AG10803 (cell line): ENCODE measurements at places on chromosomes 13 and 19.

GRCh38 chr13:37587236-37587635 is 11.3 kb downstream of the POSTN start:
- DNase-seq = no peak

- DNase-seq = peak; percentile 10
Measured at GRCh38 chr19:43729919-43730318, 14.0 kb downstream of the IRGC start.

DNA sequence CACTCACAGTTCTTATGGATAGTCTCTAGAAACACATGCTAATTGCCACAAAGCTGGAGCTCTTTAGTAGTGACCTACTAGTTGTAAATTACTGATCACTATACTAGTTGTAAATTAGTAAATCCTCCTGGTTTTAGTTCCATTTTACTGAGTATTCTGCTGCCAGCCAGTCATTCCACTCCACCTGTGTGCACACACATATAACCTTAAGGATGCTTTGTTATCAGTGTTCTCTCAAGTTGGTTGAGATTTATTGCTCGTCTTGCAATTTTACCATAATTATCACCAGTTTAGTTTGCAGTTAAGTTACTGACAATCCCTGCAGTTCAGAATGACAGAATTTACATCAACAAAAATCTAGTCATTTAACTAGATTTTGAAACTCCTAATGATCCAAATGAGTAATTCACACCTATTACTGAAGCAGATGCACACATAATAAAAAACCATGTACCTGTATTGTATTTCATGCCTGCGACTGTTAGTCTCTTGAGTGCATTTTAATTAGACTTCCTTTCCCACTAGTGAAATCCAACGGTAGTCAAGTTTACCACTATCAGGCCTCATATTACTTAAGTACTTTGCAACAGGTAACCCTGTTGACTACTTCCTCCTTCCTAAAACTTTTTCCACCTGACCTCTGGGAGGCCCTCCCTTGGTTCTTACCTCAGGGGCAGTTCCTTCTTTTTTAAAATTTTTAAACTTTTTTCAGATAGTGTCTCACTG is 7.6 kb downstream of the TPT1 start:
- no peak for DNase-seq

DNA sequence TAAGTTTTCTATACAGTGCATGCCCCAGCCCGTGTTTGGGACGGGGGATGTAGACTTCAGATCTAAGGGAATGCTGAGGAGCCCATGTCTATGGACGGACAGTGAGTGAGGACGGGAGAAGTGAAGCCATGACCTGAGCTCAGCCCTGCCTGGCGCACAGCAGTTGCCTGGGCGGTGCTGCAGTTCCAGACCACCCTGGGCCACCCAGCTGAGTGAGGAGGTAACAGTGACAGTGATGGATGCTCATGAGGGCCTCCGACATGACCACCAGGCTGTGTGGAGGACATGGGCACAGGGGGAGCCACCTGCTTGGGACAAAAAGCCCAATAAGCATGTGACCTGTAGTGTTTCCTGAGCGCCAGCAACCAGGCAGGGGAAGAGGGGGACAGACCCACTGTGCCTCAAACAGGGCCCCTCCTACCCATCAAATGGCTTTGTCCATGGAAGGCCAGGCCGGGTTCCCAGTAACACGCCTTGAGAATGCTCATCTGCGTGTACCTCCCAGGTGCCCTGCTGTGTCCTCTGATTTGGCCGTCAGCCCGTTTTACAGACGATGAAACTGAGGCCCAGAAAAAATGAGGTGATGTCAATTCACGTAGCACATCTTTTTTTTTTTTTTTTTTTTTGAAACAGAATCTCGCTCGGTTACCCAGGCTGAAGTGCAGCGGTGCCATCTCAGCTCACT is 22.6 kb downstream of the NOSIP start:
- no peak for DNase-seq

- no peak for DNase-seq
Measured at GRCh38 chr13:43306372-43306771, 283.0 kb downstream of the DNAJC15 start.

- no peak for DNase-seq
Measured at GRCh38 chr19:19581391-19581790, 37.1 kb downstream of the PBX4 start.

DNA sequence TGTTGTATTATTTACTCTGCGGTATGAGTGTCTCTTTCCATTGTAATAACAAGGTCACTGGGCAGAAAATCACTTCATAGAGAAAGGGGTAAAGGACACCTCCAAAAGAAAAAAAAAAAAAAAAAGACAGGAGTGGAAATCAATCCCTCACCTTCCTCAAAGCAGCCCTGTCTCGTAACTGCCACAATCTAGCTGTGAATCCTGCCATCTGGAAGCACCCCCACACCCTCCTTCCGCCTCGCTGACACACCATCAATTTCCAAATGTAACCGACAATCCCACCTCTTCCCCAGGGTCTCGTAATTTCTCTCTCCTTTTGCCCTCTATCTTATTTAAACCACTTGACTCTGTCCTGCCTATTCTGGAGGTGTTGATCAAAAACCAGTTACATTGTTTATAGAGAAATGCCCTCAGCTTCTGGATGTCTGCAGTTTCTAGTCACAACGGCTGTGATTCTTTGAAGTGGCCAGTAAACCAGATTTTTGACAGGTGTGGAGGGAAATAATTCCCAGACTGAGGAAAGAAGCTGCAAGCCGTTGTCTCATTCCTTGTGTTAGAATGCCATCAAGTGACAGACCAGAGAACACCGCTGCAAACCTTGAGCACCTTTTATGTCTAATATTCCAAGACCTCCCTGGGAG is 9.1 kb upstream of the POP4 start:
- DNase-seq = peak; percentile 21

DNA sequence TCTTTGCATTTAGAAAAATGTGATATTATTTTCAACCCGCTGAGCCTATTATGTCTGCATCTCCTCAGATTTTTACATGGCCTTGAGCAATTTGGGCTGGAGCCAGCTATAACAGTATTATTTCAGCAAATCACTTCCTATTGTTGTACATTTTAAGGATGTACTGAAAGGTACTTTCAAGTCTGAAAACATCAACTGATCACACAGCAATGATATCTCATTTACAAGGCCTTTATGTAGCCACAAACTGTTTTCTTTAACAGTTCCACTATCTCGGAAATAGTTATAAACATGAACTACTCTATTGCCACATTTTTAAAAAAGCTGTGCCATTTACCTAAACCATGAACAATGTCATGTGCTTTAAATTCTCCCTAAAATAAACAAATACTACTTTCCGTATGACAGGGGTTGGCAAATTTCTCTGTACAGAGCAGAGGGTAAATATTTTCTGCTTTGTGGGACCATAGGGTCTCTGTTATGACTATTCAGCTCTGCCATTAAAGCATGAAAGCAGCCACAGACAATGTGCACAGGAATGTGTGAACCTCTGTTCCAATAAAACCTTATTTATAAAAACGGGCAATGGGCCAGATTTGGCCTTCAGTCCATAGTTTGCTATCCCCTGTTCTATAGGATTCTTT is 560.4 kb downstream of the GPC6 start:
- no peak for DNase-seq

GRCh38 chr19:11887234-11887610 is 360 bp upstream of the ZNF69 start:
- peak; percentile 16 for DNase-seq

- peak; percentile 4 for DNase-seq
Measured at GRCh38 chr13:36163809-36164308, 32.7 kb upstream of the DCLK1 start.

DNA sequence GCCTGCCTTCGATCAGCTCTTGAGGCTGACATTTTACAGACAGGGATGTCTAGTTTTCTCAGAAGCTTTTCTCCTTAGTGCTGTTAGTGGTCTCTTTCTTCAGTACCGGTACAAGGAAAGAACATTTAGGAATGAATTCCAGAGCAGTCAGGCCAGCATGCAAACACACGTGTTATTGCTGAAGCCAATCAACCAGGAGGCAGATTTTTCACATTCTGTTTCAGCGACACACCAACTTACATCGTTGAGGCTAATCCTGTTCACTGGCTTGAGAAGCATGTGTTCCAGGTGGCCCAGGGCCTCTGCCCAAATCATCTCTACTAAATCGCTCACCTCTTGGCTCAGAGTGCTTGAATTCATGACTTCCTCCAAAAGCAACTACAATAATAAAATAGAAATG is 19.2 kb downstream of the PARP4 start:
- peak; percentile 25 for DNase-seq

- DNase-seq = no peak
Measured at GRCh38 chr13:94325650-94326049, 153.8 kb downstream of the DCT start.

- peak; percentile 47 for DNase-seq
Measured at GRCh38 chr13:94093652-94094315, 385.7 kb downstream of the DCT start.

GRCh38 chr13:76222511-76222910 is 586.4 kb downstream of the LMO7 start:
- DNase-seq = no peak

DNA sequence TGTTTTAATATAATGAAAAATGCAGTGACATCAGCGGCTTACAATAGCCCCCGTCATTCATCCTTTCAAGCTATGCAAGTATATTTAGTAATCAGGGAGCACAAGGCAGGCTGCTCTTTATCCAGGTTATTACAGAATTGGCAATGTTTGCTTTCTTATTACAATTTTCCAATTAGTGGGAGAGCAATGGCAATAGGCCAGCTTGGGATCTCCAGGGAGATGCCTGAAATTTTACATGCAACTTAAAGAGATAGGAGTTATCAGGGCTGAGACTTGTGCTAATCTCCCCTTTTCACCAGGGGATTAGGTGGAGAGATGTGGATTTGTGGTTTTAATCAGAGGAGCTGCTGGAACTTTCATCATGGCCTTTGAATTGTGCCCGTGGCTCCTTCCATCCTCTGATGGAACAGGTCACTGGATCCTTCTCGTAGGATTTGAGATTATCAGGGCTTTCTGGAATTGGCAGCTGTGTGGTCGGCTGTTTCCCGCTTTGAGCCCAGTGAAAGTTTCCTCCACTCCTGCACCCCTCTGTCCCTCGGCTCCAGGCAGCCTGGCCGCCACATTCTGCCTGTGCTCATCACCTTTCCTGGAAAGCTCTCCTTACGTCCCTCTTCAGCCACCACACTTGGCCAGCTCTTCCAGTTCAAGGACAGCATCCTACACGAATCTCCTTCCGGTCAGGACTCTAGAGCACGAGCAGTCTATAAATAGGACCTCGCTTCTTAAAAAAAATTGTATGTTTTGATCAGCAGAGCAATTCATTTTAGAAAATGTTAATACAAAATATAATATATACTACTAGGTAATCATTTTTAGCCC is 47.0 kb downstream of the CBY2 start:
- no peak for DNase-seq

DNA sequence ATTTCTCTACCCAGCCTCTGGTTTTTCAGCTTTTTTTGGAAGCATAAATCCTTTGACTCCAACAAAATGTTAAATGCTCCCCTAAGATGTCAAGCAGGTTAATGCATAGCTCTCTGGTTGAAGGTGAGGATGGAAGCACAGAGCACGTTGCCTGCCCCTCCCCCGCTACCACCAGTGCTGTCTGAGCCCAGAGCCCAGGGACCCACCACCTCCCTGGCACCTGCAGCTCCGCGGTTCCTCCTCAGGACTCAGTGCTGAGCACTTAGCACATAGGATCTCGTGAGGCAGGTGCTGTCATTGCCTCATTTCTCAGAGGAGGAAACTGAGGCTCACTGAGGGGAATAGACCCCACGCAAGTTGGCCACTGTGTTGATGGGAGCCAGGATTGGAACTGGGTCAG is 48.6 kb downstream of the DPF1 start:
- no peak for DNase-seq

DNA sequence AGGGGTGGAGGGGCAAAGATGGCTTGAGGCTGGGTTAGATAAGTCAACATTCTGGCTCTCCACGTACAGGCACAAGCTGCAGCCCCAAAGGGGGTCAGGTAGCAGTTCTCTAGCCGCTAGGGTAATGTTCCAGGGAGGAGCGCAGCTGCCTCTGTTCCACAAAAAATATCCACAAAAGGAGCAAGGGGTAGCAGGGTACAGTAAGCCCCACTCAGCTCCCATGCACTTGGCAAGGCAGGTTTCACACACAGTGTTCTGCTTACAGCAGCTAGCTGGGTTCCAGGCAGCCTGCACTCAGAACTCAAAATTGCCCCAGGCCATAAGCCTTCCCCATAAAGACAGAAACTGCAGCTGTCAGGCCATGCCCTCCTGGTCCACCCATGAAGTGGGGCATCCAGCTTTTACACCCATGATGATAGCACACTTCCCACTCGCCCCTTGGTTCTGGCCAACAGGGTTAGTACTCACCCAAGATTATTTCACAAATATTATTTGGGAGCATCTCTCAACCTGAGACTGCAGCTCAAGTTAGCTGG is 130.0 kb downstream of the CYSLTR2 start:
- no peak for DNase-seq

GRCh38 chr19:4320419-4320818 is 16.0 kb downstream of the FSD1 start:
- DNase-seq = no peak

- DNase-seq = no peak
Measured at GRCh38 chr13:108760129-108760528, 130.7 kb downstream of the MYO16 start.

GRCh38 chr13:45194081-45194939 is 6.5 kb downstream of the KCTD4 start:
- peak; percentile 46 for DNase-seq

DNA sequence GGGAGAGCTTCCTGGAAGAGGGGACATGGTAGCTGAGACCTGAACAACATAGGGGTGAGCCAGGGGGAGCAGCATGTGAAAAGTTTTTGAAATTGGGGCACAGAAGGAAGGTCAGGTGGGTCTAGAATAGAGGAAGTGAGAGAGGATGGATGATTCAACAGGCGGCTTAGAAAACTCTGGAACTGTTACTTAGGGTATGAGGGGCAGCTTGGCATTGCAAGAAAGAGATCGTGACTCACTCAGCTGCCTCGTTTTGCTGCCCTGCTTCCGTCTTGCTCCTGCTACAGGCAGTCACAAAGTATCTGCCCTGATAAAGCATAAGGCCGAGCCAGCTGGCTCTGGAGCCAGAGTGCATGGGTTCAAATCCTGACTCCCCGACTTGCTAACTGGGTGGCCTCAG is 1.3 kb upstream of the CEACAM20 start:
- peak; percentile 11 for DNase-seq

GRCh38 chr19:5126498-5127223 is 157.7 kb downstream of the KDM4B start:
- no peak for DNase-seq

DNA sequence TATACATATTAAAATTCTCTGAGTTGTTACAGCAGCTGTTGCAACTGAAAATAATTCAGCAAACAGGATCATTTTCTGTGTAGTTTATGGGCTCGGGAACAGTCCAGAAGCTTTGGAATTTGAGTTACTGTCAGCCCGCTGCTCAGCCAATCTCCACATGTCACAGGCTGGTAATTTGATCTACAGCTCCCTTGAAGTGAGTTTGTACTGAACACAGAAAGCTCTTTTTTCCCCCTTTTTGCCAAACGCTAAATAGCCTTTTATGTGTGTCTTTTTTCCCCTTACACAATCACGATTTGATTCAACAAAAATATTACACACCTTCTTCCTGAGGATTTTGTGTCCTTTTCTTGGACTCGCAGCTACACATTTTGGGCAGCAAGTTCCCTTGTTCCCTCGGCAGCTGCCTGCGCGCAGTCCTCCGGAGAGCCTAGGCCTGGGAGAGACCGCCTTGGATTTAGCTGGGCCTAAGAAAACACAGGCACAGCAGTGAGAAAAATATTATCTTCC is 371.4 kb downstream of the KCNRG start:
- peak; percentile 78 for DNase-seq

- DNase-seq = no peak
Measured at GRCh38 chr19:28553005-28553404, 659.9 kb downstream of the UQCRFS1 start.

GRCh38 chr19:45027371-45027770 is 11.5 kb upstream of the CLASRP start:
- DNase-seq = no peak

GRCh38 chr19:16825312-16826052 is 3.7 kb upstream of the SIN3B start:
- no peak for DNase-seq
